Naive thymus-derived CD8-positive, alpha-beta T cell (primary cell): ENCODE measurements at places on chromosomes 11 and 22. TPM values are rescaled to one million over a fixed set of nuclear protein-coding genes. Genes with fewer than 3 reads are reported as not detected.

Gene SLC1A2
- total RNA-seq = not detected

- DNase-seq = no peak
Measured at GRCh38 chr11:59953463-59954218, 10.2 kb upstream of the OOSP4A start.

- no peak for DNase-seq
Measured at GRCh38 chr11:11622772-11623171, 967 bp upstream of the GALNT18 start.

DNA sequence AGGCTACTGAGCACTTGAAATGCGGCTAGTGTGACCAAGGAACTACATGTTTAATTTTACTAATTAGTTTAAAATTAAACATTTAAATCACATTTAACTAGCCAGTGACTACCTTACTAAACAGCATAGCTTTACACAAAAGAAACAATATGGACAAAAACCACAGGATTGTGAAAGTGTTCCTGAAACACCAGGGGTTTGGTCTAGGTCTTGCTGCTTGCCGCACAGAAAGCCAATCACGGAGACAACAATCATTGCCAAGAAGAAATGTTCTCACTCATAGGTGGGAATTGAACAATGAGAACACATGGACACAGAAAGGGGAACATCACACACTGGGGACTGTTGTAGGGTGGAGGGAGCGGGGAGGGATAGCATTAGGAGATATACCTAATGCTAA is 309.5 kb downstream of the C11orf87 start:
- no peak for DNase-seq

GRCh38 chr11:65791719-65792213 is 4.9 kb downstream of the OVOL1 start:
- DNase-seq = no peak

DNA sequence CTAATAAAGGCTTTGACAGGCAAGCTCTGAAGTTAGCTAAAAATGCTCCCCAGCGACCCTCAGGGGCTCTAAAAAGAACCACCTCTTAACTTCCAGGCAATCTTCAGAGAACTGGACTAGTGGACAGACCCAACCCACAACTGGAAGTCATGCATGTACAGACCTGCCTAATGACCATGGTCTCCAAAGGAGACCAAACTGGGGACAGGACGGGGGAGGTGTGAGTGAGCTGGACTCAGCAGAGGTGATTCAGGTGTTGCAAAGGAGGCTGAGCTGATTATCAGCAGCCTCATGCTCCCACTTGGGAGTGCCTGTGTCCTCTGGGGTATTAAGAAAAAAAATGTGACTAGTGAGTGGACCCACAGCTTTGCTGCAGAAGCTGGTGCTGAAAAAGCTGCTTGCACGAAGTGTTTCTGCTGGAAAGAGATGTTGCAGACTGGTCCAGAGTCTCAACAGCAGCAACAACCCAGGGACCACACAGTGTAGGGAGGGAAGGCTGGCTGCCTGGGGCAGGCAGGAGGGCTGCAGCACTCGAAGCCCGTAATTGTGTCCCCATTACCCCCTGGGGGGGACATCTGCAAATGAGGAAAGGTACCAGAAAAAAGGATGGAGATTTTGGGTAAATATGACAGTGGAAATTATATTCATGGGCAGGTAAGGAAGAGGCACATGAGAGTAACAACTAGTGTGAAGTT is 35.3 kb downstream of the PITPNB start:
- DNase-seq = no peak

DNA sequence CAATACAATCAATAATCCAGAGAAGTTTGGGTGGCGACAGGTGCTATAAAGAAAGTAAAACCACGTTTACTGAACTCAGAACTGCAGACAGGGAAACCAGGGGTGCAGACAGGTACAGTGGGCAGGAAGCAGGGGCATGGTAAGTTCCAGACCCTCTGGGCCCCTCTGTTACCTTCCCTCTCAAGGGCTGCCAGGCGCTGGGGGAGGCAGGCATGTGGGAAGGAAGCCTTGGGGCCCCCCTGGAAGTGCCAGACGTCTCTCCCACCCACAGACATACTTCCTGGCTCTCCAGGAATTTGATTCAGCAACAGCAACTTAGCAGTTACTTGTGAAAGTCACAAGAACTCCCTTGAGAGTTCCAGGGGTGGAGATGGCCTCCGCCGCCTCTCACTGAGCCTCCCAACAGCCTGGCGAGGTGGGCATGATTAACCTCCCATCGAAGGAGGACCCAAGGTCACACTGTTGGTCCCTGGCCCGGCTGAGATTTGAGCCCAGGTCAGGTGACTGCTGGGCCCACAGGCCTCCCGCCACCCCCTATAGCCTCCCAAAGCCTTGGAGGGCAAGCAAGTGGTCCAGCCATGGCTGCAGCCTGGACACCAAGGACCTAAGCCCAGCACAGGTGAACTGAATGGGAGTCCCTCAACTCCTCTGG is 14.1 kb upstream of the TSKU start:
- no peak for DNase-seq

DNA sequence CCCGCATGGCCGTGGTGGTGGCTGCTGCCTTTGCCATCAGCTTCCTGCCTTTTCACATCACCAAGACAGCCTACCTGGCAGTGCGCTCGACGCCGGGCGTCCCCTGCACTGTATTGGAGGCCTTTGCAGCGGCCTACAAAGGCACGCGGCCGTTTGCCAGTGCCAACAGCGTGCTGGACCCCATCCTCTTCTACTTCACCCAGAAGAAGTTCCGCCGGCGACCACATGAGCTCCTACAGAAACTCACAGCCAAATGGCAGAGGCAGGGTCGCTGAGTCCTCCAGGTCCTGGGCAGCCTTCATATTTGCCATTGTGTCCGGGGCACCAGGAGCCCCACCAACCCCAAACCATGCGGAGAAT is 10.9 kb upstream of the ARHGEF17 start:
- no peak for DNase-seq

GRCh38 chr11:31856248-31856647 is 45.1 kb upstream of the PAX6 start:
- no peak for DNase-seq

DNA sequence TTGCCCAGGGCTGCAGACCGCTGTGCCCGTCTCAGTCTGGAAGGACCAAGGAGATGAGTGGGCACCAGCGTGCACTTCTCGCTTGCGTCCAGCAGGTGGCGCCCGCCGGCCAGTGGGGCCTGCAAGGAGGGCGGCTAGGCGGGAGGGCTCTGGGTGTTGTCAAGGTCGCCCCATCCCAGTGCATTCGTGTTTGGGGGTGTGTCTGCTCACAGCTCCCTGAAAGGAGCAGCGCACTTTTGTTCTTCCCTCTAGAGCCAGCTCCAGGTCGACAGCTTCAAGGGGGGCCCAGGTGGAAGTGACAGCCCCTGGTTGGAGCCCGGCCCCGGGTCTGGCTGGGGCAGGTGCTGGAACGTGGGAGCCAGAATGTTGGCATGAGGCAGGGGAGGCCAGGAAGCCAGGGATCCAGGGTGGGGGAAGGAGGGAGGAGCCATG is 23.4 kb upstream of the MPPED1 start:
- DNase-seq = peak; percentile 84

DNA sequence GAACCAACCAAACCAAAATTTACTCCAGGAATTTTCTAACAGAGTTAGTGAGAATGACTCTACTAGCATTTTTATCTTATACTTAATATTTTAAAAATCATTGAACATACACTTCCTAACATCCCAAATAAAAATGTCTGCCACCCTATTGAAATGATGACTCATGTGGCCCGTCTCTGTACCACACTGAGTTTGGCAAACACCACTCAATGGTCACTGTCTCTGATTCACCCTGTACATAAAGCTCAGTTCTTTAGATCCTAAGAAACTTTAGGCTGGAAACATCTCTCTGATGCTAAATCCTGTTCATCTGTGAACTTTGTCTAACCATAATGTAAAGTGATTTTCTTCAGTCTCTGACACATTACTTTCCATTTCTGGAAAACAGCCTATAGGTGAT is 182.0 kb downstream of the CWF19L2 start:
- DNase-seq = no peak
